ENCODE measurements at places on chromosomes 5 and 9.

- DNase-seq = no peak
These were observed 1105.4 kb upstream of the DMAC1 start for GRCh38 chr9:8904771-8905515.

DNA sequence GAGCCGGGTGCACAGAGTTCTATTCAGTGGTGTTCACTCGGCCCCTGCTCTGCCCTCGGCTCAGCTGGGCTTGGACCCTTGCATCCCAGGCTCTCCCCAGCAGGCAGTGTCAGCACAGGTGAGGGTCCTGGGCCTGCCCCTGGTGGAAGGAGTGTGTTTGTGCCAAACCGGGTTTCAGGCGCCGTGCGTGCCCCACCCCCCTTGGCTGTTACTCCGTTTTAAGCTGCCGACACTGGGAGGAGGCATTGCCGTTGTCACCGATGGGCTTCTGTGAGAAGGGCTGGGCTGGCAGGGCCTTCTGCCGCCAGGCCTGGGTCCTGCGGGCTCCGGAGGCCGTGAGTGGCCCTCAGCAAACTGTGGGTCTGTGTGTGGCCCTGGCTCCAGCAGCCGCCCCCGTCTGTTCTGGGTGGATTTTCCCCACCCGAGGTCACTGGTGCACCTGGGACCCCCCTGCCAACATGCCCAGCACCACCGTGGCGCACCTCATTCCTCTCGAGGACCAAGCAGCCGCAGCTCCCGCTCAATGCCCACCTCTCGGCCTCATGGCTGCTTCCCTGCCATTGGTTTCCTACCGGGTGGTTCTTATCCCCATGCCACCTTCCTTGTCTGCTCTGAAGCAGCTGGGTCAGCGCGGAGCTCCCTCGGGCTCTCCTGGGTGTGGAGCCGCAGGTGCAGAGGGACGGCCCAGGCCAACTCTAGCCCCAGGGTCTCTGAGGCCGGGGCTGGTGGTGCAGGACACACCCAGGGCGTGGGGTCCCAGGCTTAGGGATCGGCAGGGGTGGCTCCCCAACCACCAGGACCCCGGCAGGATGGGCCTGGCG, 44.3 kb upstream of the EXOC3 start:
- no peak for DNase-seq

- DNase-seq = no peak
These were observed 1.8 kb upstream of the GALNT12 start for GRCh38 chr9:98805506-98806272.

GRCh38 chr5:71873191-71873591, 154.1 kb downstream of the CARTPT start:
- DNase-seq = peak; percentile 20

DNA sequence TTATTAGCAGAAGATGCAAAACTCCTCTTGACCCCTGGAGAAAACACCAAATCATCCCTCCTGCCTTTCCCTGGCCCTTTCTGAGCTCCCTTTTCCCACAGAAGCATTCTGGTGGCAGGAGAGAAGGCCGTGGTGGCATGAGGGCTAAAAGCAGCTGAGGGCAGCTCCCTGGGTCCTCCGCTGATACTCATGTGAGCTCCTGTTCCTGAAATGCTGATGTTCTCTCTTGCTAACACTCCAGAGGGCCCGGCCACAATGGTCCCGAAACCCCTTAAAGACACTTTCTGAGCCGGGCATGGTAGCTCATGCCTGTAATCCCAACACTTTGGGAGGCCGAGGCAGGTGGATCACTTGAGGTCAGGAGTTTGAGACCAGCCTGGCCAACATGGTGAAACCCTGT, 183.1 kb downstream of the HSPA4 start:
- DNase-seq = no peak

DNA sequence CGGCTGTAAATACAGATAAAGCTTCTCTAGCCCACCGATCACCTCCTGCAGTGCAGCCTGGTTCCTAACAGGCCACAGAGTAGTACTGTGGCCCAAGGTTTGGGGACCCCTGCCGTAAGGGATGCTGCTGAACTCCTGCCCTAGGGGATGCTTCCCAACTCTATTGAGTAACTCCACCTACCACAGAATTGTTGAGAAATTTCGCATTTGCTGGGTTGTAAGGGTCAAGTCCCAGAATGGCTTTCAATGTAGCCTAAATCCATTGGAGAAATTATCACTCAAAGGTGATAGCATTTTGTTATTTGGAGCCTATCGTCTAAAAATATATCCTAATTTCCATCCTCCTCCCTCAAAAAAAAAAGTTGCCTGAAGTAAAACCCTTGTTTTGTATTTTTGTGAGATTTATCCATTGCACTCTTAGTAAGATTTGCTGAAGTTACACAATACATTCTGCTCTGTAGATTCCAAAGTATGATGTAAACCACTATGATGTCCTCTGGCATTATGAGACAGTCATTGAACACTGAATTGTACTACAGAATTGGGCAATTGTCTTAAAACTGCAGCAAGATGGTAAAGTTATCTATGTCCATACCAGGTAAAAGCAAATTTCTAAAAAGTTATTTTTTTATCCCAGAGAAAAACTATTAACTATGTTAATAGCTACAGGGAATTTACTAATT, 14.0 kb downstream of the ACTBL2 start:
- DNase-seq = no peak

- no peak for DNase-seq
These were observed 54.4 kb downstream of the GNAQ start for GRCh38 chr9:77977210-77977611.

DNA sequence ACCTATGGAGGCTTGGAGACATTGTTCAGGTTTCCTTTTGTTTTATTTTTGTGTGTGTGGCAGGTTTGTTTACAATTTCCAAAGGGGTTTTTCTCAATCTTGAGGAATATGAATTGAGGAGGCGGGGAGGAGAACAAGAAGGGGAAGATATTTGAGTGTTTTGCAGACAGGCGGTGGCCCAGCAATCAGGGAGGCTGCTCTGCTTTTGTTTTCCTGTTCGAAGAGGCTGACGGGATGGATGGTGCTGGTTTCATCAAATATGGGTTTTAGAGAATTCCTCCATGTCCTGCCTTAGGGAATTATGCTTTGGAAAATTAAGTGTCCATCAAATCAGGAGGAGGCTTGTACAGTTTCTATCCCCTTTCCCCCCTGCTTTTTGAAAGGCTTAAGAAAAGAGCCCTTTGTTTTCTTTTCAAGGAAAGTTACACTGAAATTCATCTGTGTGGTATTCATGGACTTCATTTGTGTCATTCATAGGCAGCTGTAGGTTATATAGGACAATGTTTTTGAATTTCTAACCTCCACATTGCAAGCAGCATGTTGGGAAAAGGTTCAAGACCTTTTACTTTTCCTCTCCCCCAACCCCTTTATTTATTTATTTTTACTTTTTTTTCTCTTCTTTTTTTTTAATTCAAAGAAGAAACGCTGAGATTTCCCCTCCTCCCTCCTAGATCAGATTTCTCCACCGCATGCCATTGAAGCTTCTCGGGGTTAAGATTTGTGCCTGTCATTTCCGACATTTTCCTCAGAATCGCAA, 107.4 kb downstream of the ZNF462 start:
- no peak for DNase-seq

DNA sequence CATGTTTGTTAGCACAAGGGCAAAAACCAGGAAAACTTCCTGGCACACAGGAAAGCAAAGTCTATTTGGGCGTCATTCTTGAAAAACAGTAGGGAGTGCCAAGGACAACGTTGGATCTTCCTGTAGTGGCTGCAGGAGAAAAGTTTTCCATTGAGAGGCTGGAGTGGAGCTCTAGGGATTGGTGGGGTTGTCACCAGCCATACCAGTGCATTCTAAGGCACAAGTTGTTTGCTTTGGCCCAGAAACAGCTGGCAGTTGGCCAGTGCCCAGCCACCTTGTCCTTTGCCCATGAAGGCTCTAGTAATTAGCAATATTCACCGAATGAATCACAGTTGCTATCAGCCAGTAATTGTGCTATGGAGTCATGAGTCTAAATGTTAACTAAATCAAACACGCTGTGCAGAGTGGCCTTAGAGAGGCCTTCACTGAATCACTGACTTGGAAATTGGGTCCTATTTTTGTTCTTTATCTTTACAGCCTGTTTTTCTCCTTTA, 26.4 kb downstream of the TNFSF15 start:
- no peak for DNase-seq

GRCh38 chr5:150631326-150631701, 9.1 kb upstream of the SYNPO start:
- no peak for DNase-seq

DNA sequence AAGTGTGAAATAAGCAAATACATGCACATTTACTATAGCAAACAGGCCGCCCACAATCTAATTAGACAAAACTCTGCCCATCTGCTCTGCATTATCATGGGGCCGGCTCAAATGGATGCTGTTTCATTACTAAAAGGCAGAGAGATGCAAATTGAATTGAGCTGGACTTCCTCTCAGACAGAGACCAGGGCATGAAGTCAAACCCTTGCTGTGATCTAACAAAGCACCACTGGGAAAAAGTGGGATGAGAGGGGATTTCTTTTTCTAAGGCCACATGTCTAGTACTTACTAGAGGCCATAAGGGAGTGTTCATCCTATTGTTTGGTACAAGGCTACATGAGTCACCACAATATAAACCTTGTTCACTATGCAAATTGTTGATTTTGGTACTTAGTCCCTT, 614.7 kb downstream of the ISL1 start:
- no peak for DNase-seq

DNA sequence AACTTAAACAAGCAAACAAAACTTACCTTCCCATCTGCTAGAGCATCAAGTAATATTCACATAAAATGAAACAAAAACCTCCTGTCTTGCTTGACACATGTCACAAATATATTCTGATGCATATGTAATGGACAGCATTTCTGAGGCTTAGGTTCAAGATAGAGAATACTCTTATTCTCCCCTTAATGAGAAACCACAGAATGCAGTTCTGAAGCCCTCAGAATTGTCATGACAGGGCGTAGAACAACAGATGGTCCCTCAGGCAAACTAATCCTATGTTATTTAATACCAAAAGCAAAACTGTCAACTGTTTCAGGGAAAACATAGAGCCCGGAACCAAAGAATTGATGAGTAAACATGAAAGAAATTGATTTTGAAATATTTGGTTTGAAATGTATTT, 229.9 kb upstream of the RIOK2 start:
- DNase-seq = no peak

DNA sequence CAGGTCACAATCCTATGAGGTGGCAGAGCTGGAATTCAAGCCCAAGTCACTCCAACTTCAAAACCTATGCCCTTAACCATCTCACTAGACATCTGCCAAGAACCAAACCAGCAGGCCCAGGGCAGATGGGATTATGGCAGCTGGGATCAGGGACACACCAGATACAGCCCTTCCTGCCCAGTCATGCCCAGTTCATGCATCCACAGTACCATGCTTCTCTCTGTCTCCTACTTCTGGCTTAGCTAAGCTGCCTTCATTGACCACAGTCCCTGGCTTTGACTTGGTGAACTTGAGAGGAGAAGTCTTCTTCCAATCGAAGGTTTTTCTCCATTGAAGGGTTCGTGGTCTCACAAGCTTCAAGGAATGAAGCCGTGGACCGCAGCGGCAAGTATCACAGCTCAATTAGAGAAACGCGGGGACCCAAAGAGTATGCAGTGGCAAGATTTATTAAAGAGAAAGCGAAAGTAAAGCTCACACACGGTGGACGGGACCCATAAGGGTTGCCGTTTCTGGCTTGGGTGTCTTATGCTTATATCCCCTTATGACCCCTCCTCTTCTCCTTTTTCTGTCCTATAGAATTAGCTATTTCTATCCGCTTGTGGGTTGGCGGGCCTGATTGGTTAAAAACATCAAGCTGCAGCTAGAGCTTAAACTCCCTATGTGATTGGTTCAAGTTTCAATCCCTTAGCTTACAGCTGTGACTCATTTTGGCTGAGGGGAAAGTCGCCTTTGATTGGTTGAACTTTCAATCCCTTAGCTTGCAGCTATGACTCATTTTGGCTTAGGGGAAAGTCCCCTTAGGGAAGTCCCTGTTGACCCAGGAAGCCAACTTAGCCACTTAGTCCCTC, 101.2 kb downstream of the TRIM36 start:
- DNase-seq = no peak

DNA sequence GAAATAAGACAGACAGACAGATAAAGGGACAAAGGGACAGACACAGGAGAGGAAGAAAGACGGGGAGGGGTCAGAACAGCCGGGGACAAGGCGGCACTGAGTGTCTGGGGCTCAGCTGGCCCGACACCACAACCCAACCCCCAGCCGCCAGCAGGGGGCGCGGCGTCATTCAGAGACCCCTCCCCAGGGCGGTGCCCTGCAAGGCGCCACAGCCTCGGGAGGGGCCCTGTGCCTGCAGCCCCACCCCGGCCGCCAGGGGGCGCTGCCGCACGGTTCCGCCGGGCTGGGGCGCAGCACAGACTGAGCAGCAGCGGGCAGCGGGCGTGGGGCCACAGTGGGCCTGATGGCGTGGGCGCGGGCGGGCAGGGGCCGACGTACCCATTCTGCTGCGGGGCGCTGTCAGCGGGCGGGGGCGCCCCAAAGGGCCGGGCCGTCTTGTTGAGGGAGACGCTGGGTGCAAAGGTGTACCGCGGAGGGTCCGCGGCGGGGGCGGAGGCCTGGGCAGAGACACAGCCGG, 5.9 kb downstream of the PDLIM7 start:
- DNase-seq = no peak

All from NCI-H1417 treated with DMSO at 0.1 percent for 48 hours (cell line).